Esophagus mucosa (tissue), 1 donor: ENCODE measurements at places on chromosomes 7 and 10. TPM values are rescaled to one million over a fixed set of nuclear protein-coding genes. Genes with fewer than 3 reads are reported as not detected.
A peak's percentile ranks its signal among the peaks of the same experiment; 100 is the strongest.

- ATAC-seq = peak; percentile 71
Measured at GRCh38 chr10:14074062-14074884, 256.5 kb downstream of the FRMD4A start.

- ATAC-seq = no peak
Measured at GRCh38 chr7:126606331-126606730, 646.4 kb downstream of the GRM8 start.

DNA sequence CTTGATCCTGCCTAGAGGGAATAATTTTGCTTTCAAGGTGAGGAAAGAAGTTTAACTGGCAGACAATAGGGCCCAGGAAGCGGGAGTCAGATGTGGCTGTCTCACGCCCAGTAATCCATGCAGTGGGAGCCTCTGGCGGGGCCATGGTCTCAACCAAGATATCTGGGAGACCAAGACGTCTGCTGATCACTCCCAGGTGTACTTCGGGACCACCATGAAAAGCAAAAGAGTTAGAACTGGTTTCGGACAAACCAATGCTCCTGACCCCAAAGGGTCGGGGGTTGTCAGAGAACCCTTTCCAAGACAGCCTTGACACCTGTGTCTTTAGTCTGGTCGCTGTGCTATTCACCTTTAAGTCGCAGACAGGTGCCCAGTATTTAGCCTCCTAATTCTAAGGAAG is 256.9 kb upstream of the MBL2 start:
- ATAC-seq = no peak

DNA sequence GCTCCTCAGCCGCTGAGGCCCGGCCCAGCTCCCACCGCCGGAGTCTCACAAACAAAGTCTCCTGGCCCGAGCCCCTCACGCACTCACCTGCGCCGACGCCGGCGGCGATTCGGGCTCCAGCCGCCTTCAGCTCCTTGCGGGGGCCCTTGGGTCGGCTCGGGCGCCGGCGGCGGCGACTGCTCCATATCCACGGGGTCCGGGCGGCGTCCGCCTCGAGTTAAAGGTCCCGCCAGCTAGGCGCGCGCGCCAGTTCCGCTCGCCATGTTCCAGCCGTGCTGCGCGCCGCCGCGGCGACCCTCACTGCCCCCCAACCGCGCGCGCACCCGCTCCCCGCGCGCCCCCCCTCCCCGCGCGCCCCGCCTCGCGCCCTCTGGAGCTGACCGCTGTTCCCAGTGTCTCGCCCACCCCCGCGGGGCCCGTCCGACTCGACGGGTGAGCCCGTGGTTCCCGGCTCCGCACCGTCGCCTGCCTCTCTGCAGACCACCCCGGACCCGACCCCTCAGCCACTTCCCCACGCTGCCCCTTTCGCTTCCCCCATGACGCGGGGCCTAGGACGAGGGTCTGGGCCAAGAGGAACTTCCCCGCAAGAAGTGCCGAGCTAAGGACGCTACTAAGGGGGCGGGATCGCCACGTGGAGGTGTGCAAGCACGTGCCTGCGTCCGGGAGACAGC is 396.1 kb downstream of the ZNF33B start:
- no peak for ATAC-seq

DNA sequence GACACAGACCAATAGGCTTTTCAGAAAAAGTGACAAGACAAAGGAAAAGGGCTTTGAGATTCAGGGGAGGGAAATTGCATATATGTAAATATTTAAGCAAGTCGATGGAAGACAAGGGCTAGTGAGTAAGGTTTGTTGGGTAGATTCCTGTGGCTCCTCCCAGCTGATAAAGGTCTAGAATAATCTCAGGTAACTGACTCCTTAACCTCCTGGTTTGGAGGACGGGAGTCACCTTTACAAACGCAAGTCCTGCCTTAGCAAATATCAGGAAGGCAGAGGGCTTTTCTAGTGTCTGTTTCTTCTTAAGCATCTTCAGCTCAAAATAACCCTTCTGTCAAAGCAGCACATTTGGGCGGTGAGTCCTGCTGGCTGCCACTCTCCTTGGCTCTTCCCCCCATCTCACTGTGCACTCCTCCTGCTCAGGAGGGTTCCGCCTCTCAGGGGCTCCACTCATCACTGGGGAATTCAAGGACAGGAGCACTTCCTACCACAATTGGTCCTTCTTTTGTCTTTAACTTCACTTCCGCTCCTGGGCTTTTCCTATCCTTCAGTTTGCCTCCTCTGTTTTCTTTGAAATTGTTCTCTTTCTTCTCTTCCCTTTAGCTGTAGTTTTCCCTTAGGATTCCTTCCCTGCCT is 496.3 kb upstream of the KLF6 start:
- ATAC-seq = no peak

DNA sequence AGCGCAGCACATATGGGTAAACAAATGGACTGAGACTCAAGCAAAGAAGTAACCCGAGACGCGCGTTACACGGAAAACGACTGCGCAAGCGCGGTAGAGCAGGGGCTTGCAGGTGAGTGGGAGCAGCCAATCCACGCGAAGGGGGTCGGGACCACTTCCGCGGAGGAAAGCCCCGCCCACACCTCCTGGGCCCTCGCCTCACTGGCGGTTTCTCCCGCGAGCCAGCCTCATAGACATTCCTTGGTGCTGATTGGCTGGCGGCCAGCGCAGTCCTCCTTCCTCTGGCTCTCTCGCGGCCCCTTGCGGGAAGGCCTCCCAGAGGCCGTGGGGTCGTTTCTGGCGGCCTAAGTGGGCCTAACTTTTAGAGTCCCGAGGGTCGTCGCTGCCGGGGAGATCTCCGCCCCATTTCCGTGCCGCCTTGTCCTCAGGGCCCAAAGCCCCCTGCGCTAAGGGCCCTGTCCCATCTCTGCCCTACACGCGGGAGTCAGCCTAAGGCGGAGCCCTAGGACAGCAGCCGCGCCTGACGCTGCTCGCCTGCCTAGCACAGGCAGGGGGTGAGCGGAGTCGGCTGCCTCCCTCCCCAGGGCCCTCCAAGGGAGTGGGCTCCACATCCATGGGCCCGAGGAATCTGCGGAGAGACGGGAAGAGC is 9.1 kb upstream of the FXYD4 start:
- ATAC-seq = peak; percentile 95

Gene C10orf67
- total RNA-seq = 0.08 TPM

DNA sequence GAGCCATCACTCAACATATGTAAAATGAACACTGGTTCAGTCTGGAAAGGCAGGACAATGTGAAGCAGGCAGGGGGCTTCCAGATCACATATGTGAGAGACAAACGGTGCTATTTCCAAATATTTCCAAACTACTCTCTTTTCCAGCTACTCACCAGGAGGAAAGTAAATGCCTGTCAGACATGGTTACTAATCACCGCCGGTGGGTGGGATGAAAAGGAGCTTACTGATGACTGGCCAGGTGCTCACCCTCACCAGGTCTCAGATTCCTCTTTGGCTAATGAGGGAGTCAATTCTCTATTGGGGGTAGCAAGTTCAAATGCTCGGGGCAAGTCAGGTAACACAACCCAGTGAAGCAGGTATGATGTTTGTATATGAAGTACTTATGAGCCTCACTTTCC is 9.7 kb upstream of the MSMB start:
- no peak for ATAC-seq

GRCh38 chr10:11204351-11204942 is 186.8 kb downstream of the CELF2 start:
- ATAC-seq = peak; percentile 32

Gene ZNF775
- total RNA-seq = 1.3 TPM

DNA sequence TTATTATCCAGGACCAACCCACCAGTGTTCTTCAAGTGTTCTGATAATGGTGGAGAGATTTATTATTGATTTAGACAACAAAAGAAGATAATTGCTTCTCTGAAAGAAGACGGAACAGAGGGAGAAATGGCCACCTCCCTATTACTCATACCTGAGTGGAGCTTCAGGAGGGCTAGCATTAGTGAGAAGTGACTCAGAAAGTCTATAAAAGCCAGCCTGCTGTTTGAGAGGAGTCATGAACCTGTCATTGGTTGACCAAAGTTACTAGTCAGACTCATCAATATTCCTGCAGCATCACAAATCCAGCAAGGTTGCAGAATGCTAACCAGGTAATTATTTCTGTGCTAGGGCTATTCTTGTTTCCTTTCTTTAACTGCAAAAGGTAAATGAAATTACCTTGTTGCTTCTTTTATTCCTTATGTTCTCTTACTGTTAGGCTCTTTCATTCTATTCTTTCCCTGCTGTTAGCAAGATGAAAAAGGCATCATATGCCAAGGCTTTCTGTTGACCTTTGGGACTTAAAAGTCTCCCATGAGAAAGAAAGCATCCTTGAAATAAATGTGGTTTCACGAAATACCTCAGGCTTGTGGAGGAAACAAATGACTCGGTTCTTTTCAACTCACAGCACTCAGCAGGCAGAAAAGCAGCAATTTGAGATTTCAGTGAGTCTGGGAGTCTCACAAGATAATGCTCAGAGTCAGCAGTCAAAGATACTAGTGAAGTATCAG is 256.4 kb upstream of the PHYHIPL start:
- peak; percentile 90 for ATAC-seq

DNA sequence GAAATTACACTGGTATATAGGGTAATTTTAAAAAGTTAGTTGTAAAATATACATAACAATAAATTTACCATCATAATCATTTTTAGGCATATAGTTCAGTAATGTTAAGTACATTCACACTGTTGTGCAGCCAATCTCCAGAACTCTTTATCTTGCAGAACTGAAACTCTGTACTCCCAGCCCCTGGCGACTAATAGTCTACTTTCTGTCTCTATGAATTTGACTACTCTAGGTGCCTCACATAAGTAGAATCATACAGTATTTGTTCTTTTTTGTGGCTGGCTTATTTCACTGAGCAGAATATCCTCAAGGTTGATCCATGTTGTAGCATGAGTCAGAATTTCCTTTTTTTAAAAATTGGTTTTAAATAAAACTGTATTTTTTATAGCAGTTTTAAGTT is 41.4 kb downstream of the NRF1 start:
- no peak for ATAC-seq

Gene CLRN3
- total RNA-seq = not detected
